ENCODE measurements at places on chromosomes 1 and 21. TPM values are rescaled to one million over a fixed set of nuclear protein-coding genes. Genes with fewer than 3 reads are reported as not detected.

- H3K4me1 ChIP-seq: peaks cover 53% of the 10 kb centered on the region
- no peak for DNase-seq
- no peaks in the 10 kb centered on the region for H3K27me3 ChIP-seq
- no peak overlapping the region for H3K4me3 ChIP-seq
- H3K36me3 ChIP-seq: peaks cover 21% of the 10 kb centered on the region
- no peak overlapping the region for H3K27ac ChIP-seq
These were observed 7.8 kb downstream of the PTTG1IP start for GRCh38 chr21:44865561-44866280.

DNA sequence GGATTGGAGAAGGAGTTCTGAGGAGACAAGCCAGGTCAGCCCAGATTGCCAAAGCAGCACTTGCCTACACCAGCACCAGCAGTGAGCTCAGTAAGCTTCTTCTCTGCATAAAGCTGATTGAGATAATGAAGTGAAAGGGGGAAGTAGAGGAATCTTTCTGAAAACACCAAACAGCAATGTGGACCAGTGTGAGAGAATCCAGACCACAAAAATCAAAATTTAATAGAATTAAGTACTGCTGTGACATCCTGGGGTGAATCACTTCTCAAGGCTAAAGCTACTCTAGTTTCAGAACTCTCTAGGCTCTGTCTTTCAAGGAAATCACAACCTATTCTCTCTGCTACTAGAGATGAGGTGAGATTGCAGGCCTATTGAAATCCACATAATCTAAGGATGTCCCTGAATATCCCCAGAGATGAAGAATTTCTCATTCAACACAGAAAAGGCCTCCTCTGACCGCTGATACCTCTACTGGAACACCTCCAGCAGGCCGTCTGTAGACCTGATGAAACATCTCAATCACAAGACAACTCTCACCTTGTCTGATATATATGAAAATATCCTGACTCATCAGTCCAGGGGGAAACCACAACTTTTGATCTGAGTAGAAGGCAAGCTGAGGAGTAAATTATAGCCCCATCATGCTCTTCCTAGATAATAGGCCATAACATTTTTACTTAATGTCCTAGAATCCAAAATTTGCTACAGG lies at the start of gene FCRL4:
TSS of gene FCRL4 (minus strand) at position 127 of the 709 bp plus-strand sequence. CDS start 141 bp downstream, outside the sequence.
- no peak for DNase-seq
- H3K27me3 ChIP-seq: no peaks in the 10 kb centered on the region
- H3K4me3 ChIP-seq: no peak within 1 kb of the TSS
- no peaks in the 10 kb centered on the region for H3K4me1 ChIP-seq

DNA sequence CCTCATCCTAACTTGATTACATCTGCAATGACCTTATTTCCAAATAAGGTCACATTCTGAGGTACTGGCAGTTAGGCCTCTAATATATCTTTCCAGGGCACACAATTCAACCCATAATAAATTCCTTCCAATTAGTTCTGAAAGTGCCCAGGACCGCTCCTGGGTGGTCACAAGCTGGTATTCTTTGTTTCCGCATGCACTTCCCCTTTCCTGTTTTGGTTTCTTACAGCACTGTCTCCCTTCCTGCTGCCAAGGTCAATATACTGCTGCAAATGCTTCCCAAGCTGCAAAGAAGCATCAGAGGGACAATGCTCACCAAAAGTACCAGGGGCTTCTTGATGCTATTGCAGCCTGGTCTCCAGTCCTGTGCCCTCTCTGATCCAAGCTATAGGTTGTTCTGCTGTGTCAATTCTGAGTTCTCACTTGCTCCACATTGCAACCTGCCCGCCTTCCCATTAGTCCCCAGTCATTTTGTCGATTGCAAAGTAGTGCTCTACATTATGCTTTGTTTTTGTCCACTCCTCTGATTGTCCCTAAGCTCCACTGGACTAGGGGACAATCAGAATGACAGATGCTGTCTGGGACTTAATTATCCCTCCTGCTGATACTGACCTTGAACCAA lies 13.9 kb upstream of the XPR1 start:
- H3K36me3 ChIP-seq: no peaks in the 10 kb centered on the region
- 0 out of 2 replicates have a peak, but pooled peaks cover 5% of the 10 kb centered on the region for H3K27me3 ChIP-seq
- no peak overlapping the region for H3K4me3 ChIP-seq
- 0 out of 2 replicates have a peak, but pooled peaks cover 4% of the 10 kb centered on the region for H3K4me1 ChIP-seq

TMEM269 gene
- total RNA-seq: not detected

DNA sequence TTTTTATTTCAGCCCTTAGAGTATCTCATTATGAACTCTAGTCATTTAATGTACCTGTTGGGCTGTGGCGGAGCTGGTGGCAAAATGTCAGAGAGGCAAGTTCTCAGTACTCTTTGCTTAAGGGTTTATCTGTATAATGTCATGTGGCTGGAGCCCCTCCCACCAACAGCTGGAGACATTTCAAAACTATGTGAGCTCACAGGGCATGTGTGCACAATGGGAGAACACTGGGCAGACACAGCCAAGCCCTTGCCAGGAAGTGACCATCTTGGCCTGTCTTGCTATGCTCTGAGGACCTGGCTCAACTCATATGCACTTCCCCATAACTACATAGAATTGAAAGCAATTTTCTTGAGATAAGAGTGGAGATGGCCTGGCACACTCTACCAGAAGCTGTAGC lies 296.4 kb downstream of the PTPRU start:
- no peak for DNase-seq
- H3K27ac ChIP-seq: no peak overlapping the region
- H3K36me3 ChIP-seq: no peaks in the 10 kb centered on the region
- no peak overlapping the region for H3K4me3 ChIP-seq
- H3K27me3 ChIP-seq: 0 out of 2 replicates have a peak, but pooled peaks cover 7% of the 10 kb centered on the region
- H3K4me1 ChIP-seq: no peaks in the 10 kb centered on the region

- H3K27me3 ChIP-seq: no peaks in the 10 kb centered on the region
- H3K4me3 ChIP-seq: no peak overlapping the region
- no peaks in the 10 kb centered on the region for H3K36me3 ChIP-seq
- no peak overlapping the region for H3K27ac ChIP-seq
These were observed 19.7 kb upstream of the DIPK1A start for GRCh38 chr1:92980732-92981647.

DNAJC28 gene
- 0.38 TPM for total RNA-seq

GRCh38 chr1:217139513-217139912 lies 416.3 kb upstream of the ESRRG start:
- H3K4me3 ChIP-seq: no peak overlapping the region
- H3K27me3 ChIP-seq: peaks cover 57% of the 10 kb centered on the region
- H3K4me1 ChIP-seq: no peaks in the 10 kb centered on the region
- no peak overlapping the region for H3K27ac ChIP-seq

ADGRB2 gene
- total RNA-seq: 3.9 TPM
